ENCODE measurements at places on chromosomes 3 and 15.

- peak; percentile 63 for DNase-seq
Measured at GRCh38 chr3:141913150-141913811, 36.8 kb downstream of the ATP1B3 start.

GRCh38 chr3:77191014-77191413 is 151.1 kb downstream of the ROBO2 start:
- DNase-seq, result no peak

DNA sequence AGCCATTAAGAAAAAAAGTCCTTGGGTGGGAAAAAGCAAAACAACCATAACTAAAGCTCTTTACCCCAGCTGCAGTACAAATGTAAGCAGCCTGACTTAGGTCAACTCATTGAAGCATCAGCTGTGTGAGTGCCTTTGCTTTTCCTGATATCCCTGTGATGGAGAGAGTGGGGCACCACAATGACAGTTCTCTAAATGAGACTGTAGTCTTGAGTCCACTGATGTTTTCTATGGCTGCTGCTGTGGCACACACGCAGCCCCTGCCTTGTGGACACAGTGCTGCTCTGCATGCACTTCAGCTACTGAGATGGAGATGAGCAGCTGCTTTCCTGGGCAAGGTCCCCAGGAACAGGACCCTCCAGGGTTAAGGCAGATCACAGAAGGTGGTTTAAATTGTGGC is 173.2 kb downstream of the KCNAB1 start:
- DNase-seq, result no peak

- no peak for DNase-seq
Measured at GRCh38 chr3:55608301-55608937, 121.3 kb upstream of the WNT5A start.

DNA sequence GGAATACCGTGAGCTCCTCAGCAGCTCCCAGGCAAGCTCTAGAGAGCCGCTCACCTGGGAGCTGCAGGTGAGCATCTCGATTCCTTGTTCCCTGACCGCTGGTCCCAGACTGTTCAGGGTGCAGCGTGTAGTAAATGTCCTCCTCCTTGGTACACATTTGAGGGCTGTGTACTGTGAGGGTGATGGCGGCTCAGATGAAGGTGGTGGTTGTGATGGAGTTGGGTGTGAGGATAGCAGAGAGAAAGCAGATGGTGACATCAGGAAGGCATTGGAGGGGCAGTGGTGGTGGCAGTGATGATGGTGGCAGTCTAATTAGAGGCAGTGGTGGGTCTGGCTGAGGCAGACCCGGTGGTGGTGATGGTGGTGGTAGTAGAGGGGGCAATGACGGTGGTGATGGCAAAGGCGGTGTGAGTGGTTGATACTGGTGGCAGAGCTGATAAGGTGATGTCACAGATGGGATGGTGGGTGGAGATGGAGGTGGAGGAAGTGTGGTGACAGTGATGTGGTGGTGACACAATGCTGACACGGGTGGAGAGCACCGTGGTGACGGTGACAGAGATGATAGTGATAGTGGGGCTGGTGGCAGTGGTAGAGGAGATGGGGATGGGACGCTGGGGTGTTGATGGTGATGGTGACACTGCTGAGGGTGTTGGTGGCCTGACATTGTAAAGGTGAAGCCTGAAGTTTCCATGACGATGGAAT is at the start of gene DNAJB8:
TSS of gene DNAJB8 (minus strand) at position 51 of the 702 bp plus-strand sequence. CDS start 3,645 bp downstream, outside the sequence.
- no peak for DNase-seq

DNA sequence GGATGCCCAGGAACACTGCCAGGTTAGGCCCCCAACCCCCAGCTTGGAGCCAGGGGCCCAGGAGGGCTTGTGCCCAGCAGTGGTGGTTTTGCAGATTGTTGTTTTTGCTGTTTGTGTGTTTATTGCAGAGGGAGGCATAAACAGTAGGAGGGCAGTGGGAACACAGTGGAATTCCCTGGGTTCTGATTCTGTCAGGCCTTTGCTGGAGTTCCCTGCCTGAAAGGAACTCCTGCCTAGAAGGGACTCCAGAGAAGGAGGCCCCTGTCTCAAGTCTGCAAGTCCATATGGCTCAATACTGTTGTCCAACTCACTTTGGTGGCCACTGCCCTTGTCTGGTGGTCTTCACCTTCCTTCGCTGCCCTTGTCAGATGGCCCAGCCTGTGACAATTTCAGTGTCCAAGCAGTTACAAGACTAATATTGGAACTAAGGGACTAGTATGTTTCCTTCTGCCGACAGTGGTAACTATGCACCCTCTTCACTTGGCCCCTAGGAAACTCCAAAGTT is 47.4 kb upstream of the RAB6B start:
- peak; percentile 28 for DNase-seq

DNA sequence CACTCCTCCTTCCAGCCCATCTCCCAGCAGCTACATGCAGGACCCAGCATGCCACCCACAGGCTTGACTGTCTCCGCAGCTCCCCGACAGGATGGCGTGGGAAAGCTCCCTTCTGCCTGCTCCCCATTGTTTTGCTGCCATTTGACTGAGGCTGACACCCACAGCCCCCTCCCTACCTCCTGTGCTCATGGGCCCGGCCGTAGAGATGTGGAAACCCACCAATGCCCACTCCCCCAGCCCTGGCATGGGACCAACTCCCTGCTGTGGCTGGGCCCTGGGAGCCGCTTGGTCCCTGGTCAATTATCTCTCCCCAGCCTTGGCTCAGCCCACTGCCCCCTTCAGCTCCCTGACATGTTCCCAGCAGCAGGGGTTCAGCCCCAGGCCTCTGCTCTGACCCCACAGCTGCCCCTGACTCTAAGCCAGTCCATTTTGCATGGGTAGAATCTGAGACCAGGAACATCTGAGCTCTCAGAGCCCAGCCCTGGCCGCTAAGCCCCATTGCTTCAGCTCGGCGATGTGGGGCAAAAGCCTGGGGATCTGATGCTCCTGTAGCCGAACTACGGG is 8.2 kb downstream of the C3orf22 start:
- DNase-seq, result no peak
